ENCODE measurements at places on chromosomes 1 and 21.

GRCh38 chr1:77605246-77606026 lies 77.0 kb downstream of the ZZZ3 start:
- DNase-seq: no peak

DNA sequence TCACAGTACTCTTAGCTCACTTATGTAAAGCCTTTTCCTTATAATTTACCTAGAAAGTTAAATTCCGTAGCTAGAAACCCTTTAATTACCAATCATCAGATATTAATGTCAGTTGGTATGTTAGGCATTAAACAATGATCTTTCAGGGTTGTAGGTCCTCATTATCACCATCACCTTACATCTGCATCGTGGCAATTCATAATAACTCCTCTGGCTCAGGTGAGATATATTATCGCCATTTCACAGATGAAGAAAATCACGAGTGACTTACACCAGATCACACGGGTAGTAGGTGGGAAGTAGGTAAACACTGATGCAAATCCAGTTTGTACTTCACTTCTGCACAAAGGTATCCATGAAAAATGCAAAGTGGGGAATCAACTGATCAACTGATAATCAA lies 639 bp downstream of the NUP133 start:
- DNase-seq: no peak

- DNase-seq: no peak
These were observed 2.4 kb downstream of the FCN3 start for GRCh38 chr1:27372022-27372807.

- no peak for DNase-seq
These were observed 1.6 kb upstream of the CLSTN1 start for GRCh38 chr1:9825093-9826074.
